Heart right ventricle (tissue), 16 donors: ENCODE measurements at places on chromosomes 3 and 15. TPM values are rescaled to one million over a fixed set of nuclear protein-coding genes. Genes with fewer than 3 reads are reported as not detected.
A peak's percentile ranks its signal among the peaks of the same experiment; 100 is the strongest.

Gene GP5
- total RNA-seq, result not detected

Gene DUOXA2
- total RNA-seq, result not detected

- H3K27ac ChIP-seq, result no peak overlapping the region
- no peaks in the 10 kb centered on the region for H3K4me1 ChIP-seq
- H3K4me3 ChIP-seq, result no peak overlapping the region
- no peaks in the 10 kb centered on the region for H3K36me3 ChIP-seq
Measured at GRCh38 chr3:135448520-135448919, 517.0 kb upstream of the PPP2R3A start.

DNA sequence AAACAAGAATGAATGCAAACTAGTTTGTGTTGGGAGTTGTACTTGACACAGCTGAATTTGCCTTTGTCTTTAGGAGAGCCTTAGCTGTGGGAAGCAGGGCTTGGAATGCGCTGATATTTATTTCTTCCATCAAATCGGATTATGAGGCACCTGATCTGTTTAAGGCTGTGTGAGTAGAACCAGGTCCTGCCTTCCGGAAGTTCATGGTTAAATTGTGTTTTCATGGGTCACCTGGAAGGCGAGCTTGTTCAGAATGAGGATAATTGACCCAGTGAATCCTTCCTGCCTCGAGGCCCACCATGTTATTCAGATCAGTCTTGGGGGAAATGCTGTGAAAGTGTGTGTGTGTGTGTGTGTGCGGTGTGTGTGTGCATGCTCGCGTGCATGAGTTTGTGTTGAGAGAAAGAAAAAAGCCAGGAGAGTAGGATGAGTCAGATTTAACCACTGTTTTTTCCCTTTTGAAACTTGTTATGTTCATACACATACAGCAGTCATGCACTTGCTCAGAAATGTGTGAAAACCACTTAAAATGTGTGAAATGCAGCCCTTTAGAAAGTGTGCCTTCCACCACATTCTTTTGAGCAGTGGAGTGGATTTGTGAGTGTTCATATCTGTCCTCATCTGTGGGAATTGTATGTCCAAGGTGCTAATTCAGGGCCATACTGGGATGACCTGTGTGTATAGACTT, 36.7 kb downstream of the SMAD3 start:
- H3K4me3 ChIP-seq, result no peak overlapping the region
- H3K36me3 ChIP-seq, result no peaks in the 10 kb centered on the region
- H3K4me1 ChIP-seq, result peaks cover 60% of the 10 kb centered on the region
- H3K27me3 ChIP-seq, result no peaks in the 10 kb centered on the region
- no peak for DNase-seq
- H3K27ac ChIP-seq, result peak overlapping the region; percentile 70

DNA sequence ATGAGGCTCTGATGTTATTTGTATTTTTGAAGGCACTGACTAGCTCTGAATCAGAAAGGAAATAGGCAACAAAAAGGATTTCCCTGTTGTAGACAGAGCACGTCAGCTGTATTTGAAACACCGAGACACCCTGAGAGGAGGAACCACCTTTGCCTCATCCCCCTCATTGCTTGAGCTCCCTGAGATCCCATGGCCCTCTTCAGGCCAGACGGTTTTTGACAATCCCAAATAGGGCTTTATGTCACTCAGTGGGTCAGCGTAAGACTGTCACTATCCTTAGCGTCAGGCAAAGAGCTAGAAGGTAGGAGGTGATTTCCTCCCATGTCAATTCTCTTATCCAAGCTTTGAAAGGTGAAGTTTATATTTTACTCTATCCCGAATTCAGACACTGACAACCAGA, 254.3 kb downstream of the ZNF621 start:
- no peak for DNase-seq
- H3K36me3 ChIP-seq, result no peaks in the 10 kb centered on the region
